ENCODE measurements at places on chromosomes 11 and 22. TPM values are rescaled to one million over a fixed set of nuclear protein-coding genes. Genes with fewer than 3 reads are reported as not detected.

Gene MYO18B
- total RNA-seq: not detected

Gene IGF2
- under 0.01 TPM for total RNA-seq

Gene USP35
- 18.9 TPM for total RNA-seq

Gene NLRP14
- 0.17 TPM for total RNA-seq

Gene PARVG
- total RNA-seq: not detected

Gene OR52I2
- total RNA-seq: not detected

Gene MS4A3
- total RNA-seq: not detected

Gene GLYATL1
- 1.2 TPM for total RNA-seq

Gene TRPC6
- 0.17 TPM for total RNA-seq

Gene TCF20
- 25.5 TPM for total RNA-seq

Measured in smooth muscle cell of trachea (primary cell).